ENCODE measurements at places on chromosomes 16 and 17.

DNA sequence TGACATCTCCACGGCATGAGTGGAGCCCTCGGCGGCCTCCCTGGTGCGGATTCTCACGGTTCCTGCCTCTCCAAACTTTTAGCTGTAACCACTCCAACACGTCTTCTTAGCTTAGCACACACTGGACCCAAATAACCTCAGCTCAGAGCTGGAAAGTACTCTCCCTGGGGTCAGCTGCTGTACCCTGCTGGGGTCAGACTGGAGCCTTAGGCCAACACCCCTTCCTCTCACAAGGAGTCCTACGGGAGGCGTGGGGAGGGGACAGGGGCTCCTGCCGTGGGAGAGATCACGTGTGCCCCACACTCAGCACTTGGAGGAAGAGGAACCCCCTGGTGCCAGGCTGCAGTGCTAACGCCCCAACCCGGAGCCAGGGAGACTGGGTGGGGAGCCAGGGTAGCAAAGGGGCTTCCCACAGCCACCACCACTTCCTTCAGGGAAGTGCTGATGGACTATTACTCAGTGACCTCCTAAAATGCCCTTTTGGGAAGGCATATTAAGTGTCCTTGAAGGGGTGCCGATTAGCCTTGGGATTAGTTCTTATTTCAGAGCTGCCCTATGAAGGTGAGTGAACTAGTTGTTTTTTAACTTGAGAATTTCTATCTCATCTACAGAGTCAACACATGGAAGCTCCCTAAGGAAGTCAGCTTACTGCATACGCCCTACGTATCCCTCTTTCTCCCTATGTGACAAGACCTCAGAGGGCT is 124.0 kb downstream of the HIC1 start:
- DNase-seq = no peak

GRCh38 chr16:2035431-2036199 is 8.9 kb downstream of the NHERF2 start:
- DNase-seq = no peak

DNA sequence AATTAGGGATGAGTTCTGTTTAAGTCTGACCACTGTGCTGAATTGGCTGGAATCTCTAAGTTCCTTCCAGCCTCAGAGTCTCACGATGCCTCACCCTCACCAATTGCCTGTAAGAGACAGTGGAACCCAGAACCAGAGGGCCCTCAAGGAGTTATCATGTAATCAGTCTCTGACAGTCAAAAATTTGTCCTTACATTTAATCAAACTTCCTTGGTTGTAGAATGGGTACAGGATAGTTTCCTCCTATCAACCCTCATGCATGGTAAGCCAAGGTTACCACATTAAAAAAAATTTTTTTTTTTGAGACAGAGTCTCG is 83.2 kb downstream of the CDK5R1 start:
- no peak for DNase-seq

- no peak for DNase-seq
These were observed 7.8 kb downstream of the MLYCD start for GRCh38 chr16:83906683-83907082.

GRCh38 chr17:36999471-36999870 is 50.7 kb downstream of the AATF start:
- DNase-seq = no peak

DNA sequence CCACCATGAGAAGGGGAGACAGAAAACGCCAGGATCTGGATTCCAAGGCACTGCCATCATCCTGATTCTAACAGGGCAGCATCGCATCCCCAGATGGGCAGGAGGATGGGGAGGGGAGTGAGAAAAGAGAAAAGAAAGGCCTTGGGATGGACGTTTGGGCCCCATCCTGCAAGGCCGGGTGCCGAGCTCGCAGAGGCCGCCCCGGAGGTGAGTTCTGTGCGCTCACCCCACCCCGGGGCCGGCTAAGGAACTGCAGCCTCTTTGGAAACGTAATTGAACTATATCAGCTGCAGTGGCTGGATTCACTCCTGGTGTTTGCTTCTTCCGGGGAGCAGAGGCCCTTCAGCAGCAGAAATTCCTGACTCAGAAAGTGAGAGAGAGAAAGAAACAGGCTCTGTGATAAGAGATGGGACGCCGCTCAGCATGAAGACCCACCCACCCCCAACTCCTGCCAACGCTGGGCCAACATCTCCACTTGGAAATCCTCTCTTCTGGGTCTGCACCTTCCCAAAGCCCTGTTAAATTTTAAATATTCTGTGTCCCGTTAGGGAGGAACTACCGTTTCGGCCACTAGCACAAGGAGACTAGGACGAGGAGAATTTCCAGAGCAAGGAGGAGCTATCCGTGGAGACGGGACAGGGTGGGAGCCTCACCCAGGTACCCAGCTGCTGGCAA is 8.5 kb upstream of the SSTR2 start:
- DNase-seq = peak; percentile 56

DNA sequence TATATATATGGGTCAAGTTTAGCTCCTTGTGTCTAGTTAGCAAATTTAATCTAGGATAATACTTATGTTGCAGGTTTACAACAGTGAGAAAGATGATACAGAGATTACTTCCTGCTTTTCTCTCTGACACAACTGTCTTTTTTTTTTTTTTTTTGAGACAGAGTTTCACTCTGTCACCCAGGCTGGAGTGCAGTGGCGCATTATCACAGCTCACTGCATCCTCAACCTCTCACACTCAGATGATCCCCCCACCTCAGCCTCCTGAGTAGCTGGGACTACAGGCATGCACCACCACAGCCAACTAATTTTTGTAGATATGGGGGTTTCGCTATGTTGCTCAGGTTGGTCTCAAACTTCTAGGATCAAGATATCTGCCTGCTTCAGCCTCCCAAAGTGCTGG is 706.9 kb upstream of the SOX9 start:
- no peak for DNase-seq

- no peak for DNase-seq
These were observed 3.1 kb downstream of the MMP15 start for GRCh38 chr16:58028541-58029070.

DNA sequence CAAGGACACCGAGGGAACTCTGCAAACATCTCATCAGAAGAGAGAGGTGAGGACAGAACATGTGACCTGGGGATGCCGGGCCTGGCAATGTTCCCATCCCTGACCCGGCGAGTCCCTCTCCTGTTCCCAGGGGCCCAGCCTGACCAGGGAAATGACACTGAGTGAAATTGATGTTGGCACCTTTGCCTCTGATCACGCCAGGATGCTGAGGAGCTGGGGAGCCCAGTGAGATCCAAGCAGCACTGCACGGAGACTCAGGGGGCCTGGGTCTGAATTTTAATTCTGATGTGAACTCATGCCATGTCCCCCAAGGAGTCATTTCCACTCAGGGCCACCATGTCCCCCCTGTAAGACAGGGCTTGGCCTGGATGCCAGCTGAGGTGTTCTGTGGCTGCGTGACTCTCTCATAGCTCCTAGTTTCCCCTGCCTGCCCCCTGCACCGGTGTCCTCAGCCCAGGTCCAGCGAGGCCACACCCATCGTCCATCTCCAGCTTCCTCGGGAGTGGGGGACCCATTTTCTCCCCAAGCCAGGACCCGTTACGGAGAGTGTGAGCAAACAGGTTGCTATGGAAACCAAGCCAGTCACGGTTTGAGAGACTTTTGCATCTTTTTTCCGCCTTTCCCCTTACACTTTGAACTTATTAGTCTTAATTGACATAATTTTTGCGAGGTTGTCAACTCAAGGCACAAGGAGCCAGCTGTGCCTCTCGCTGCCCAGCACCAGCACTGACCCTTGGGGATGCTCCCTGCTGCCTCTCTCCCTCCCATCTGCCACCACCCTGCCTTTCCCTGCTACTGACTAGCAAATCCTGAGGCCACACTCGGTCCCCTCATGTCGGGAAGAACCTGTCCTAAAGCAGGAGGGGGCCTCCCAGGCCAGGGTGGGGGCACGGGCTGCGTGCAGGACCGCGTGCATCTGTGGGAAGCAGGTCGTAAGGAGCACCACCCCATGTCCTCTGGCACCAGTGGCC is 150.0 kb downstream of the SDK2 start:
- DNase-seq = no peak

GRCh38 chr17:565521-565920 is 149.1 kb downstream of the VPS53 start:
- DNase-seq = no peak

- DNase-seq = no peak
These were observed 923 bp downstream of the TLCD3B start for GRCh38 chr16:30030011-30030685.

DNA sequence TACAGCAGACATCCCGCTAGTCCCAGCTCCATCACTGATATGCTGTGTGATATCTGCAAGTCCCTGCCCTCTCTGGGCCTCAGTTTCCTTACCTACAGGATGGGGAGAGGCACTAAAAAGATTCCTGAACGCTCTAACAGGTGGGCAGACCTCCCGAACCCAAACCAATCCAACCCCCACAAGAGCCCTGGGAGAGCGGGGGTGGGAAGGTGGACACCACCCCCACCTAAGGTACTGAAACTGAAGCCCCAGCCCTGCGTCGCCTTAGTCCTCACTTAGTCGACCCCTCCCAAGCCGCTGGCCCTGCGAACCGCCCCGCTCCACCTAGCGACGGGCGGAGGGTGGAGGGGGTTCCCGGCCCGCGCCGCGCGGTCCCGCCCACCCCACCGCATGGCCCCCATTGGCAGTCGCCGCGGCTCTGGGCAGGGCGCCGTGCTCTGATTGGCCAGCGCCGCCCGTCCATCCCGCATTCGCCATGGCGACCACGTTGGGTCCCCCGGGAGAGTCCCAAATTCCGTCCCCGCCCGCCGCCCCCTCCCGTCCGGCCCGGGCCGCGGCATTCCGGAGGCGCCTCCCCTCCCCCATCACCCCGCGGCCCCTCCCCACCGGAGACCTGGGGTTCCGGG is 578 bp downstream of the CCDC102A start:
- DNase-seq = peak; percentile 92

DNA sequence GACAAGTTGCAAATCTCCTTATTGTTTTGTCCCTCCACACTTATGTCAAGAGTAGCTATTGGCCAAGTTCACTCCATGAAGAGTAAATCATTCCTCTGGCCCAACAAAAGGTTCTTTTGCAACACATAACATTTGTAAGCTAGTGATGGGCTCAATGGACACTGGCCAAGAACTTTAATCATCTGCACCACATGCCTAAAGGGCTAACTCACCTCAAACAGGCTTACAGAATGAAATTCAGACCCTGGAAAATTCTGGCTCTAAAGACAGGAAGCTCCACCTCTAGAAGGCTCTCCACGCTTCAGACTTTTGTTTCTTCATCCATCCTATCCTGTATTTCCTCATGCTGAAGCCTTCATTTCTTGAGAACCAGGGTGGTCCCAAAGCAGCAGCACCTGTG is 10.9 kb upstream of the ANKFN1 start:
- DNase-seq = no peak

- DNase-seq = no peak
These were observed 39.4 kb downstream of the HS3ST3A1 start for GRCh38 chr17:13562271-13562800.

DNA sequence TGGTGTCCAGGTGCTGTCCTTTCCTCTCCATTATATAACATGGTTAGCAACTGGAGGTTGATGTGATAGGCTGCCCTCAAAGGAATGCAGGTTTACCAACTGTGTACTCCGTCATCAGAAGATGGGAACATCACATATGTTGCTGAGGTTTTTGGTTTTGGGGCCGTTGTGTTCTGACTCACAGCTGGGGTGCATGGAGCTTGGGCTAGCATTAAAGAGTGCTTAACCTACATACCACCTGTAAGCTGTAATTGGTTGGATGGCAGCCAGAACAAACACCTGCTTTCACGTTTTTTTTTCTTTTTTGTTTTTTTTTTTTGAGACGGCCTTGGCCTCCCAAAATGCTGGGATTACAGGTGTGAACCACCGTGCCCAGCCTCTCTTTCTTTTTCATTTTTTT is 20.9 kb downstream of the TMEM11 start:
- DNase-seq = no peak

GRCh38 chr17:17798573-17799255 is 38.1 kb downstream of the SREBF1 start:
- DNase-seq = no peak

- peak; percentile 90 for DNase-seq
These were observed 311 bp upstream of the KDM8 start for GRCh38 chr16:27202923-27203506.

- DNase-seq = peak; percentile 5
These were observed 415 bp downstream of the XYLT1 start for GRCh38 chr16:17470182-17470907.

Data from stimulated activated CD4-positive, alpha-beta T cell treated with anti-CD3 and anti-CD28 coated beads, Interleukin-1b, Interleukin-23, amount 100 ng/mL, for 48 hours (primary cell).